ENCODE measurements at places on chromosomes 7 and 10. TPM values are rescaled to one million over a fixed set of nuclear protein-coding genes. Genes with fewer than 3 reads are reported as not detected.
A peak's percentile ranks its signal among the peaks of the same experiment; 100 is the strongest.

GRCh38 chr10:14686356-14686755 lies 88.3 kb downstream of the FAM107B start:
- no peak for DNase-seq

GRCh38 chr10:1978584-1978983 lies 241.3 kb upstream of the ADARB2 start:
- no peak for DNase-seq

- peak; percentile 64 for DNase-seq
Measured at GRCh38 chr10:67790534-67791408, 47.2 kb downstream of the DNAJC12 start.

DNA sequence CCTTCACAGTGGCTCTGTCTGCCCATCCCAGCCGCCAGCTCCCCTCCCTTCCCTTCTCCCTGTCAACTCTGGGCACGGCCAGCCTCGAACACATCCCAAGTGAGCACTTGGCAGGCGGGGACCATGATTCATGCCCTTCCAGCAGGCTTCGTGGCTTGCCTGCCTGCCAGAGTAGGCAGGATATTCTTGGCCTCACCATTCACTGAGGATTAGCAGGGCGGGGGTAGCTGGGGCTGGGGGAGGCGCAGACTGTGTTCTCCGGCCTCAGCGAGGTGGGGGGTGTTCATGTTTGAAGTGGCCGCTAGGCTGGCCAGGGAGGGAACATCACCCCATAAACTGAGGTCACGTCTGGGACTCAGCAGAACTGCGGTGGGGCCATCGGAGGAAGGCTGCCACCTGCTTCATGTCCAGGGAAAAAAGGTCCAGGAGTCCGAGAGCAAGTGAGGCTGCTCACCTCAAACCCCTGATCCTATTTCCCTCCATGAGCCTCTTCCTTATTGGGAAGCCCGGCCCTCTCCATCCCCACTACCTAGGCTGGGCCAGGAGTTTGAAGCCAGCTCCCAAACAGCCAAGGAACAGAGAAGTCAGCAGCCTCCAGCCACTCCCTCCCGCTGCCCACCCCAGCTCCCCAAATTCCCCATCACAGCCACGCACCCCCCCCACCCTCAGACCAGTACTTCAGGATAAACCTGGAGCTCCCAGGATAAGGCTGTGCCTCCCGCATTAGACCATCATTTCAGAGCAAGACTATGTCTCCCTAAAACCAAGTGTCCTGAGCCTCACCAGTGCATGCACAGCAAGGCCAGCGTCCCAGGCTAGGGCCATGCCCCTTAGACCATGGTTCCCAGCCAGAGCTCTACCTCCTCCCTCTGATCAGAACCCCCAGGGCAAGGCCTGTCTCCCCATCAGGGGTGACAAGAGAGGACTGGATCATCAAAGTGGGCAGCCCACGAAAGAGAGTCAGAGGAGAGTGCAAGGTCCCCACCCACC lies 42.8 kb upstream of the RABGEF1 start:
- DNase-seq, result no peak

ACTL6B gene
- total RNA-seq, result not detected

- DNase-seq, result peak; percentile 70
Measured at GRCh38 chr7:151276666-151277590, 28.4 kb upstream of the SMARCD3 start.

GRCh38 chr7:24123076-24123475 lies 160.9 kb upstream of the NPY start:
- DNase-seq, result no peak

GRCh38 chr7:137992104-137992549 lies 9.8 kb downstream of the CREB3L2 start:
- no peak for DNase-seq

Measured in OCI-LY7 (cell line).